ENCODE measurements at places on chromosomes 16 and 17.

DNA sequence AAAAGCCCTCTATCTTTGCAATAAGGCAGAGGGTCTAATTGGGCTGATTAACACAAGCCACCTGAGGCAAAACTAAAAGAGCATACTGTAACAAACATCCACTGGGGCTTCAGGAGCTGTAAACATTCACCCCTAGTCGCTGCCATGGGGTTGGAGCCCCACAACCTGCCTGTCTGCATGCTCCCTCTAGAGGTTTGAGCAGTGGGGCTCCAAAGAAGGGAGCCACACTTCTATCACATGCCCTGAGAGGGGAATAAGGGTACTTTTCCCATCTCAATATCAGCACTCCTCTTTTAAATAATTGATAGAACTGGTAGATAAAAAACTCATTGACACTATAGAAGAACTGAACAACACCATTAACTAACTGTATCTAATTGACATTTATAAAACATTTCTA is 130.1 kb upstream of the COX10 start:
- DNase-seq, result no peak

DNA sequence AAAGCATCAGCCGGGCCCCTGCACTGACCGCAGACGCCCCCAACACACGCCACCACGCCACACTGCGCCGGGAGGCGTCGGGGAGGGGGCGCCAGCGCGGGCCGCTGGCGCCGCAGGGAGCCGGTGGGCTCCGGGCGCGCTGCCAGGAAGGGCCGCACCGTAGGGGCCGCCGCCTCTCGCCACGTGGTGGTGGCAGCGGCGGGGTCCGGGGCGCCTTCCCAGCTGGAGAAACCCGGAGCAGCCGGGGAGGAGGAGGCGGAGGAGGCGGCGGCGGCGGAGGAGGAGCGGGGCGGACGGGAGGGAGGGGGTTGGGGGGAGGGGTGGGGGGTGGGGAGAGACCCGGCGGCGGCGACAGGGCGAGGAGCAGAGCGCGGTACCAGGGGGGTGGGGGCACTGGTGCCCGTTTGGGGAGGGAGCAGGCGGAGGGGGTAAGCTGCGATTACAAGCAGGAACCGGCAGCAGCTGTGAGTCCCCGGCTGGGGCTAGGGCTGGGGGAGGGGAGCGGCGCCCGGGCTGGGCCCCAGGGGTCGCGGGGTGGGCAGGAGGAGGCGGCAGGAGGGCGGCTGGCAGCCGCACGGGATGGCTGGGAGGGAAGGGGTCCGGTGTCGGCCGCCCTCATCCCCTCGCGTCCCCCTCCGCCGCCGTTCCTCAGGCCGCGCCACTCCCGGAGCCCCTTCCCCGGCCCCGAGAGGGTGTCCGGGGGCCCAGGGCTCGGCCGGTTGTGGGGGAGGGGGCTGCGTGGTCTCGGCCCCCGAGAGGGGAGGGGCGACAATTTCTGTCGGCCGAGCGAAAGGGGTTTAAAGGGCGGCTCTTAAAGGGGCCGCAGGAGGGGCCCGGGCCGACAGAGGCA is at the start of gene TBKBP1:
Gene TBKBP1 (plus strand): TSS at position 431 of the 850 bp plus-strand sequence. CDS start 1,952 bp downstream, outside the sequence.
- DNase-seq, result peak; percentile 74

GRCh38 chr17:56292578-56292977 is 139.3 kb downstream of the ANKFN1 start:
- no peak for DNase-seq

GRCh38 chr16:81620796-81621195 is 158.3 kb upstream of the PLCG2 start:
- no peak for DNase-seq

DNA sequence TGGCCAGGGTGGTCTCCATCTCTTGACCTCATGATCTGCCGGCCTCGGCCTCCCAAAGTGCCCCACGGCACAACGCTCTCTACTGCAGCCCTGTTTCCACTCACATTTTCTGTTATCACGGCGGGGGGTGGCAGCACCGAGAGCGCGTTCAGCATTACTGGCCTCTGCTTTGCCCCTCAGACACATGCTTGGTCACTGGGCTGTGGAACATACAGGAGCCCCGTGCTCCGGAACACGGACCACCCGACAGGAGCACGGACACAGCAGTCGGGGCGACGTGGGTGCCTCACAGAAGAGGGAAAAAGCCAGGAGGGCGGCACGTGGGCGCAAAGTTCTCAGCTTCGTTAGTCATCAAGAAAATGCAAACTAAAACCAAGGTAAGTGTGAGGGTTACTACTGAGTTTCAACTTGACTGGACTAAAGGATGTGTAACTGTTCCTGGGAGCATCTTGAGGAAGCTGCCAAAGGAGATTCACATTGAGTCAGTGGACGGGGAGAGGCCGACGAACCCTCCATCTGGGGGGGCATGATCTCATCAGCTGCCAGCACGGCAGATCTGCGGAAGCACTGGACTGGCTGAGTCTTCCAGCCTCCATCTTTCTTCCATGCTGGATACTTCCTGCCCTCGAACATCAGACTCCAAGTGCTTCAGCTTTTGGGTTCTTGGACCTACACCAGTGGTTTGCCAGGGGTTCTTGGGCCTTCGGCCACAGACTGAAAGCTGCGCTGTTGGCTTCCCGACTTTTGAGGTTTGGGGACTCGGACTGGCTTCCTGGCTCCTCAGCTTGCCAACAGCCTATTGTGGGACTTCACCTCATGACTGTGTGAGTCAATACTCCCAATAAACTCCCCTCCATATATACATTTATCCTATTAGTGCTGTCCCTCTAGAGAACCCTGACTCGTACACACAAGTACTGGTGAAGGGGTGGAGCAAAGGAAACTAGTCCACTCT is 106.8 kb downstream of the ZNF778 start:
- DNase-seq, result no peak

DNA sequence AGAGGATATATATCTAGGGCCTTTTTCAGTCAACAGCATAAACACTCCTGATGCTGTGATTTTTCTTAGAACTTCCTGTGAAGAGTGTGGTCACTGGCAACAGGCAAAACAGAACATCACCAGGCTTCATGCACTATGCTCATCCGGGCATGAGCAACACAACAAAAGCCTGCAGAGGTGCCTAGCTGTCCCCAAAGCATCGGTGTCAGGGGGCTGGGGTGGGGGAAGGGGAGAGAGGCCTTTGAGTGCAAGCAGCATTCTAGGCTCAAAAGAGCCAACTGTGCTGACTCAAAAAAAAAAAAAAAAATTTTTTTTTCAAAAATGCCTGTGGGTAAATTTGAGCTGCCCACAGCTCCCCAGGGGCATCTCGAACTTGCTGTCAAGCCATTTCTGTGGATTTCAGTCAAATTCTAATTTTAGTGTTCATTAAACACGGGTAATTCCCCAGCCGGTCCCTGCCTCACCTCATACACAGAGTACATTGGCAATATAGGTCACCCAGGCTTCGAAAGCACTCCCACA is 194.6 kb upstream of the DYNLRB2 start:
- DNase-seq, result no peak

DNA sequence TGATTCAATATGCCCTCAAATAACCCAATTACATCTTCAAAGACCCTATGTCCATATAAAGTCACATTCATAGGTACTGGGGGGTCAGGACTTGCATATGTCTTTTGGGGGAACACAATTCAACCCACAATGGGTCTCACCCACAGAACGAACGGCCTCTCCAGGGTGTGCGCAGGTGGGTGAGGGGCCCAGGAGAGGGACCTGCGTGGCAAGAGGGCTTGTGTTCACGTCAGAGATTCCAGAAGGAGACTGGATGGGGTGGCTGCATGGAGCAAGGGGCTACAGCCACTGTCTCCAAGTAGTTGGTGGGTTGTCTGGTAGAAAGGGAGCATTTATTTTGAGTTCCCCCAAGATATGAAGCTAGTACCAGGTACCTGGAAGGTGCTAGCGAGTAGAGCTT is 212.2 kb downstream of the SEC14L1 start:
- no peak for DNase-seq

DNA sequence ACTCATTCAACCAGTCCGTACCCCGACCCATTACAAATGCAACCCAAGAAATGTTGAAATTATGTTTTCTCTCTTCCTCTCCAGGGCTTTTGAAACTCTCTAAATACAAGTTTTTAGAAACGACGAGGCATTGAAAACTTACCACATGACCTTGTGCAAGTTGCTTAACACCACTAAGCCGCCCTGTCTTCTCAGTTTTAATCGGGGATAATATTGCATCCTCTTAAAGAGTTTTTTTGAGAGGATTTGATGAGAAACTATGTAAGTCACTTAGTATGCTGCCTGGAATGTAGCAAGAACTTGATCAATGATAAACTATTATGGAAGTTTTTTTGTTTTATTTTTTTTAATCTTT is 149.0 kb upstream of the FAM20A start:
- no peak for DNase-seq

DNA sequence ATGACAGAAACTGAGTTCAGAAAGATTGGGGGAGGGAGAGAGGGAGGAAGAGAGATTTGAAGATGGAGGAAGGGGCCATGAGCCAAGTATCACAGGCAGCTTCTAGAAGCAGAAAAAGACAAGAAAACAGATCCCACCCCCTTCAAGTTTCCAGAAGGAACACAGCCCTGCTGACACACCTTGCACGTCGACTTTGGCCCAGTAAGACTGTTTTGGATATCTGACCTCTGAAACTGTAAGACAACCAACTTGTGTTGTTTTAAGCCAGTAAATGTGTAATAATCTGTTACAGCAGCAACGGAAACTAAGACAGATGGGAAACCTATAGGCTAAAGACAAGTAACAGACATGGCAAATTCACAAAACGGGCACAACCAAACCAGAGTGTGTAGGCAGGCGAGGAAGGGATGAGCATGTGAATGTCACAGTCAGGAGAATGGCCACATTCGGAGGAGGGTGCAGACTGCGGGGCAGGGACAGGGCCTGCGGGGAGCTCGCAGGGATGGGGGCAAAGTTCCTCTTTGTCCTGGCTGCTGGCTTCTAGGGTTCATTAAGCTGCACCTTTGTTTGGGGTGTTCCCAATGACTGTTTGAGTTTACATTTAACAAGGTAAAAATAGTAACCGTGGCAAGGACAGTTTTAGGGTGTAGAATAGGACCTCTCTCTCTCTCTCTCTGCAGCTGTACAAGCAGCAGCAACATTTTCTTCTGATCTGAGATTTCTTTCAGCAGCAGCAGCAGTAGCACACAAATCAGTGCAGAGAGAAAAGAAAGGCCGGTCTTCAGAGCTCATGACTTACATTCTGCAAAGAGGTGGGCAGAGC is 18.3 kb upstream of the ATP2C2 start:
- DNase-seq, result no peak

- DNase-seq, result no peak
Observed at GRCh38 chr17:305090-305976, 47.3 kb downstream of the RPH3AL start.

GRCh38 chr17:62746941-62747340 is 61.2 kb downstream of the MARCHF10 start:
- no peak for DNase-seq

Data from K562 (cell line).